ENCODE measurements at places on chromosomes 5 and 9.

- DNase-seq, result no peak
These were observed 30.3 kb upstream of the IL17B start for GRCh38 chr5:149409268-149409948.

DNA sequence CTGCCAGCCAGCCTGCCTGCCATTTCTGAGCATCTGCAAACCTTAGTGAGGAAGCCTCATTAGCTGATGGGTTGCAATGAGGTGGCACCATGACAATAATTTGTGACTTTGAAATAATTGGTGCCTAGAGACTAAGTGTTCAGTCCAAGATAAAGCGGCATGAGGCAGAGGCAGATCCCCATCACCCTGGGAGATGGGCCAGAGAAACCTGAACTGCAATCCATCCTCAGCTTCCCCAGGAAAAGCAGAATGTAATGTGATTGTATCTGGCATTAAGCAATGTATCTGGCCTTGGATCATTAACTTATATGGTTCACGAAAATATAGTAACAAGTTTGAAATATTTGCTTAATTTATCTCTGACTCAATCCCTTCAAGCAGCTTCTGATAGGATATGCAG lies 101.0 kb downstream of the SPOCK1 start:
- no peak for DNase-seq

GRCh38 chr5:102855681-102856388 lies 100.7 kb downstream of the PAM start:
- no peak for DNase-seq

GRCh38 chr5:33762859-33763258 lies 128.9 kb downstream of the ADAMTS12 start:
- DNase-seq, result no peak

- no peak for DNase-seq
These were observed 52.2 kb downstream of the SGCD start for GRCh38 chr5:156379206-156379605.

DNA sequence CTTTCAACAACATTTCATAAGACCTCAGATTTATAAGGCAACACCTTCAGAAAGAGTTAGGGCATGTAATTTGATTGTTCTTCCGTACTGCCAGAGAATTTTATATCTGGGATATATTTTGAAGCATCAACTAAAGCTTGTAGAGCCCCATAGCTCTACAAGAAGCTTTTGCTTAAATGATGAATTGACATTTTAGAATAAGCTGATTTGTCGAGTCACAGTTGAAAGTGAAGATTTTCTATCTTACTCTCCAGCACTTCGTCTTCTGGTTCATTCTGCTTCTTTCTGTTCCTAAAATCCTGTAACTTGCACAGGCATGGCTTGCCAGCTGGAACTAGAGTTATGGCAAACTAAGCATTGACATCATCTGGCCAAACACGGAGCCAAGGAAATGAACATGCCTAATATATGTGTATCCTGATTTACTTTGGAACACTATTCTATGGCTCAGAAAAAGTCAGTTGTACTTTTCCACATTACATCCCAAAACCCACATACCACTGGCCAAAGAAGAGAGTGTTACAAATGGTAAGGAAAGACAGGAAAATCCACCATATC lies 68.6 kb upstream of the MAST4 start:
- no peak for DNase-seq

DNA sequence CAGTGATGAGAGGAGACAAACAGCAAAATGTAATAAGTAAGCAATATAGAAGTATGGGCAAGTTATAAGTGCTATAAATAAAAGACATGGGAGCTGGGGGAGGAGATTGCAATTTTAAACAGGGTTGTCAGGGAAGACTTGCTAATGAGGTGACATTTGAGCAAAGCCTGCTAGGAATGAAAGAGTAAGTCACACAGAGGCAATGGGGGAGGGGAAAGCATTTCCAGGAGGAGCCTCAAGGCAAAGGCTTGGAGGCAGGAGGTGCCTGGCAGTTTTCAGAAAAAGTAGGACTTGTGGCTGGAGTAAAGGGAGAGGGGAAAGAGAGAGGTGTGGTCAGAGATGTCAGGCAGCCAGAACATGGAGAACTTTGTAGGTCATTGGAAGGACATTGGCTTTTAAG lies 124.4 kb upstream of the NMUR2 start:
- DNase-seq, result no peak

GRCh38 chr9:16197578-16198370 lies 644.9 kb downstream of the CCDC171 start:
- DNase-seq, result no peak

- DNase-seq, result no peak
These were observed 21.8 kb downstream of the GRIN3A start for GRCh38 chr9:101716629-101717028.
